Upper lobe of right lung (tissue), 1 donor: ENCODE measurements at places on chromosomes 1 and 21. TPM values are rescaled to one million over a fixed set of nuclear protein-coding genes. Genes with fewer than 3 reads are reported as not detected.

DNA sequence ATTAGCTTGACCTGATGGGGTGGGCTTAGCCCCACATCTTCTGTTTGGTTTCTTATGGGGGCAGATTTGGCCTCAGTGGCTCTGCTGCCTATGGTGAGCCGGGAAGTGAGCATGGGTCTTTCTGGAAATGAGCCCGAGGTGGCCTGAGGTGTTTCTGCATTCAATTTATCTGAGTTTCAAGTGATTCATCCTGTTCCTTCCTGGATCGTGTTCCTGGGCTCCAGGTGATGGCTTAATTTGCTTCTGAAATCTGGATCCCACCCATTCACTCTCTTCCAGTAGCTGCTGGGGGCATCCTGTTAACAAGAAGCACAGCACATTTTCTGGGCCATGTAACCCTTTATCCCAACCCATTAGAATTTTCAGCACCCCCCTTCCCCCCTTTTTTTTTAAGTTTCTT lies 324.6 kb downstream of the CAMTA1 start:
- H3K4me3 ChIP-seq, result no peak overlapping the region
- H3K27ac ChIP-seq, result no peak overlapping the region
- H3K36me3 ChIP-seq, result no peaks in the 10 kb centered on the region
- H3K27me3 ChIP-seq, result peaks cover 12% of the 10 kb centered on the region
- DNase-seq, result no peak

DNA sequence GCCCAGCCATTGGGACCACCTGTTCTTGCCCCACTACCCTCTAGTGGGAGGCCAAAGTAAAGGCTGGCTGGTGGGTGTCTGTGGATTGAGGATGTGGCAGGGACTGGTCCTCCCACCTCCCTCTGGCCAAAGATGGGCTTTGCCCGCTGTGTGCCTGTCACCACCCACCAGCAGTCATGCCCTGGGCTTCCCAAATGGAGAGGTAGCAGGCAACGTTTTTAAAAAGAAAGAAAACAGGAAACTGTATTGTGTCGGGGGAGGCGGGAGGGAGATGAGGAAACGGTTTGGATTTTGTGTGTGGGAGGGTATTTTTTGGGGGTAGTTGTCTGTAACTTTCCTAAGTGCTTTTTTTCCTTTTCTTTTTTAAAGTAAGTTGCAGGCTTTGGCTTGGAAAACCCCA lies 30.1 kb downstream of the SZRD1 start:
- H3K27ac ChIP-seq, result no peak overlapping the region
- no peak overlapping the region for H3K4me3 ChIP-seq
- H3K36me3 ChIP-seq, result peaks cover 55% of the 10 kb centered on the region
- peaks cover 14% of the 10 kb centered on the region for H3K4me1 ChIP-seq
- no peak for DNase-seq

DNA sequence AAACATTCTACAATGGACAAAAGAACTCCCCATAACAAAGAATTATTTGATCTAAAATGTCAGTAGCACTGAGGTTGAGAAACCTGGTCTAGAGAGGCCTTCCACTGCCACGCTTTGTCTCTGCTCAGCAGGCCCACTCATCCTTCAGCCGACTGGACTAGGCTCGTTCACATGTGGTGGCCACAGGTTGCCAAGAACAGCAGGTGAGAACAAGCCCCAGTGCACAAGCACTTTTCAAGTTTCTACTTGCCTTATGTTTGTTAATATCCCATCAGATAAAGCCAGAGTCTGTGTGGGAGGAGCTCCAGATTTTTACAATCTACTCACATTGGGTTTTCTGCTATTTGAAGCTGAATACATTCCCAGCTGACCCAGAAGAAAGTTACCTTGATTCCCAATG lies 9.1 kb upstream of the EFHD2 start:
- H3K27me3 ChIP-seq, result no peaks in the 10 kb centered on the region
- DNase-seq, result no peak
- H3K27ac ChIP-seq, result no peak overlapping the region
- no peaks in the 10 kb centered on the region for H3K36me3 ChIP-seq
- no peaks in the 10 kb centered on the region for H3K4me1 ChIP-seq

Gene PCP4
- total RNA-seq, result 1.0 TPM

- no peaks in the 10 kb centered on the region for H3K27me3 ChIP-seq
- DNase-seq, result no peak
- H3K4me1 ChIP-seq, result peaks cover 5% of the 10 kb centered on the region
- no peak overlapping the region for H3K4me3 ChIP-seq
Measured at GRCh38 chr1:99603699-99604560, 42.0 kb upstream of the PALMD start.

GRCh38 chr1:100724281-100724680 lies 4.7 kb downstream of the VCAM1 start:
- no peak overlapping the region for H3K4me3 ChIP-seq
- no peak for DNase-seq
- no peaks in the 10 kb centered on the region for H3K27me3 ChIP-seq

DNA sequence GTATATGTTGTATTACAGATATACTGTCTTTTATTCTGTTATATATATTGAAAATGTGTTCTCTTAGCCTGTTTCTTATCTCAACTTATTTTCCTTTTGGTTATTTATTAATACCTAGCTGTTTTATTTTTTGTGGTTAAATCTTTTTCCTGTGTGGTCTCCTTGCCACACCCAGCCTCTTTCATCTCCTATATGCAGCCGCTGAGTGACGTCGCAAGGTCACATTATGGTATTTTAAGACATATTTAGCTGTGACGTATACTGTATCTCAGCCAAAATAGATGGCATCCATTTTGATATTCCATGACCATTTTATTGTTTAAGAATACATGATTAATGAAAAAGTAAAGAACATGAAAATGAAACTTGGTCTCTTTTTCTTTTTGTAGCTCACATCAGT lies 29.1 kb downstream of the CENPF start:
- DNase-seq, result no peak
- H3K4me1 ChIP-seq, result no peaks in the 10 kb centered on the region
- H3K27ac ChIP-seq, result no peak overlapping the region
- no peaks in the 10 kb centered on the region for H3K36me3 ChIP-seq
- H3K4me3 ChIP-seq, result no peak overlapping the region

Gene CDC42BPA
- 41.8 TPM for total RNA-seq

GRCh38 chr1:88457197-88457596 lies 226.9 kb upstream of the PKN2 start:
- no peak overlapping the region for H3K27ac ChIP-seq
- H3K4me1 ChIP-seq, result no peaks in the 10 kb centered on the region
- H3K4me3 ChIP-seq, result no peak overlapping the region

DNA sequence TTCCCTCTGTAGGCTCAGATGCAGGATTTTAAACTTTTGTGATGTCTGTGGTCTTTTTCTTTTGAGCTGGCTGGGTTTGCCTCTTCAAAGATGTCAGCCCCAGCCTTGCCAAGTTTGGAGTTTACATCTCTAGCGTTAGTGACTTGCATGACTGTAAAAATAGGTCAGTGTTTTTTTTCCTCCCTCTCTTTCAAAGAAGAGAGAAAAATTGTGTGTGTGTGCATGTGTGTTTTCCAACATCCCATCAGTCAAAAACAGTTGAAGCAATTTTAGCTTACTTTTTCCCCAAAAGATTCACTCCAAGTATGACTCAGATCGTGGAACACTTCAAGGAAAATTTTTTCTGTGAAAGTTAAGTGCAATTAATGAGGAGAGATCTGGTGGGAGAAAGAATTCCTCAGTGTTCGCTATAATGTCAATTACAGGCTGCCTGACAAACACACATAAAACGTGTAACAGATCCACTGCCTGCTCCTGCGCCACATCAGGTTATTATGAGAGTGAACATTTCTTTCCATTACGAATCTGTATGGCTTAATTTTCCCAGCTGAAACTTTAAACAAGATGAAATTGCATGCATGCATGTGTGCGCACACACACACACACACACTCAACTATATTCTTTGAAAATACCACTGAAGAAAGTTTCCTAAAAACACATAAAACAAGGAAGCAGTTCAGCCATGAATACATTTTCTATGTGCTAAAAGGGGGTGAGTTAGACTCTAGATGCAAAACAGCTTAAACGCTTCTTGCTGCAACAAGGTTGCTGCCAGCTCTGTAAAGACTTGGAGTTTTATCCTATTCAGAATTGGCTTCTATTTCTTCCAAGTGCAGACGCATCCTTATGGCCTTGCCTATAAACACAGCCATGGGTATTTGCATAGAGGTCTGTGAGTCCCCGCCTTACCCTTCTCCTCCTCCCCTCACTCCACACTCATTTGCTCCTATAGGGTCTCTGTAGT lies 55.5 kb downstream of the TLR5 start:
- no peak overlapping the region for H3K4me3 ChIP-seq
- no peak overlapping the region for H3K27ac ChIP-seq
- peaks cover 6% of the 10 kb centered on the region for H3K4me1 ChIP-seq
- H3K36me3 ChIP-seq, result no peaks in the 10 kb centered on the region
- H3K27me3 ChIP-seq, result no peaks in the 10 kb centered on the region

DNA sequence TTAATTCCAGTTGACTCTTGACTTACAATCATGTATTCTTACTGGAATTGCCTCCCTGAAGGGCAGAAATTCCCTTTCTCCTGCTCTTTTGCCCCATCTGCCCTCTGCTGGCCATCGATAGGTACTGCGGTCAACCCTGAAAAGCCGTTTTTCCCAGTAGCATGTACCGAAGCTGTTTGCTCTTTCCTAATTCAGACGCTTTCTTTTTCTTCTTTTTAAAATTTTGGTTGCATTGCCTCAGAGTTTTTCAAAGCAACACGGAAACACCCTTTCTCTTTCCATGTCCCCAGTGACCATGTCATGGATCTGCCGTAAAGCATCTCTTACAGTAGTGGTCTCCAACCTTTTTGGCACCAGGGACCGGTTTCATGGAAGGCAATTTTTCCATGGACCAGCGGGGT lies 164.2 kb upstream of the C1orf21 start:
- H3K27ac ChIP-seq, result no peak overlapping the region
- H3K36me3 ChIP-seq, result no peaks in the 10 kb centered on the region
- H3K27me3 ChIP-seq, result no peaks in the 10 kb centered on the region
- no peak for DNase-seq

DNA sequence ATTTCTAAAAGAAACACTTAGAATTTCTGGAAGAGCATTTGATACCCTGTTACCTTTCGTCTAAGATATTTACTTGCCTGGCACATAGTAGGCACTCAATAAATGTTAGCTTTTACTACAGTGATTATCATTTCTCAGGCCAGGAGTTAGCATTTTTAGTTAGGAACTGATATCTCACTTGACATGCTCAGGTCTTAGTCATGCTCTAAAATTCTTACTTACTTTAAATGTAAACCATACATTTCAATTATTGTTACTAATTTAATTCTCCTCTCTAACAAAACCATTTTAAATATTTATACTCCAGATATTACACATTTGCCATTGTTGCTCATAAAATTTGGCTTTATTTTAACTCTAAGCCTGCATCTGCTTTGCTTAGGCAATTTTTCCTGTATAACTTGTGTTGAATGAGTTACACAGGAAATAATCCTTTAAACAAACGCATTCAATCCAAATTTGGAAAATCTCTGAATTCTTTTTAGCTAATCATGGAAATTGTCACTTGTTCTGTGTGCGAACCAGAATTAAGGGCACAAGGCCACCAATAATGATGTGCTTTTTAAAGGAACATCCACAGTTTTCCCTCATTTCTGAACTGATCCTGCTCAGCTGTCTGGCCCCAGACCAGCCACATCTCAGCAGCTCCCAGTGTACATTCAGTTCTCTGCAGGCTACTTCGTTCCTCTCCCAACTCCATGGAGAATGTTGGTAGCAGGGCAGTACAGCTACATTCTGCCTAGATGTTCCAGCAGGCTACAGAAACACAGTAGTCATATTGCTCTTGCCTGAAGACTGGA lies 15.6 kb downstream of the NIBAN1 start:
- peaks cover 16% of the 10 kb centered on the region for H3K4me1 ChIP-seq
- no peaks in the 10 kb centered on the region for H3K27me3 ChIP-seq
- H3K4me3 ChIP-seq, result no peak overlapping the region
- H3K27ac ChIP-seq, result no peak overlapping the region

Gene GNG4
- total RNA-seq, result not detected

DNA sequence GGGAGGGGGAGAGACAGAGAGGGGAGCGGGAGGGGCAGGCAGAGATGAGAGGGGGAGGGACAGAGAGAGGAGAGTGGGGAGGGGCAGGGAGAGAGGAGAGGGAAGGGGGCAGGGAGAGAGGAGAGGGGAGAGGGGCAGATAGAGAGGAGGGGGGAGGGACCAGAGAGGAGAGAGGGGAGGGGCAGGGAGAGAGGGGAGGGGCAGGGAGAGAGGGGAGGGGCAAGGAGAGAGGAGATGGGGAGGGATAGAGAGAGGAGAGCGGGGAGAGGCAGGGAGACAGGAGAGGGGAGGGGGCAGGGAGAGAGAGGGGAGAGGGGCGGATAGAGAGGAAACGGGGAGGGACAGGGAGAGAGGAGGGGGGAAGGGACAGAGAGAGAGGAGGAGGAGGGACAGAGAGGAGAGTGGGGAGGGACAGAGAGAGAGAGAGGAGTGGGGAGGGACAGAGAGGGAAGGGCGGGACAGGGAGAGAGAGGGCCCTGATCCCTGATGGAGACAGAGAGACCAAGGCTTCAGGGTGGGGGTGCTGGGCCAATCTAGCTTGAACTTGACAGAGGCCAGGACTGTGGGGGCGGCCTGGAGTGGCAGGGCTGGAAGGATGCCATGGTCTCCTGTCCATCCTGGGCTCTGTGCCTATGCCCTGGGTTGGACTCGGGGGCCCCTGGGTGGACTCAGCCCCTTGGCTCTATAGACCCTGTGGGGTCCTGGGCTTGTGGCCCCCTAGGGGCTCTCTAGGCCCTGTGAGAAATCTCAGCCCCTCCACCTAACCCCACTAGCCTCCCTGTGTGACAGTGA lies 43.6 kb downstream of the DMRTB1 start:
- no peaks in the 10 kb centered on the region for H3K4me1 ChIP-seq
- DNase-seq, result no peak
- H3K4me3 ChIP-seq, result no peak overlapping the region
- peaks cover 25% of the 10 kb centered on the region for H3K27me3 ChIP-seq

Gene SUCO
- total RNA-seq, result 34.1 TPM

DNA sequence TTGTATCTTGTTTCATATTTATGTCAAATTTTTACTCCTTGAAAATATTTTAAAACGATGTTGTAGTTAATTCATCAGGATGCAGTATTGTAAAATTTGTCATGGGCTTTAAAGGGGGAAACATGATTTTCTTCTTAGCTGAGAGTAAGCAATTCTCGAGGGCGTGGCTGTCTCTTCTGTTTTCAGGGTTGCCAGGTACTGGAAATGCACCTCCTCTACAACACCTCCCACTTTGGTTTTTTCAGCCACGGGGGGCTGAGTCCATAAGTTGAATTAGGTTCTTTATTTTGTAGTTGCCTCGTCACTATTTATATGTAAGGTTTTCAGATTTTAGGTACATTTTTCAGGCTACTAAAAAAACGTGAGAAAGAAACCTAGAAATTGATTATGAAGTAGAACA lies 64.0 kb downstream of the PRDM2 start:
- H3K27me3 ChIP-seq, result no peaks in the 10 kb centered on the region
- H3K4me3 ChIP-seq, result no peak overlapping the region
- no peak for DNase-seq
- H3K4me1 ChIP-seq, result peaks cover 51% of the 10 kb centered on the region

DNA sequence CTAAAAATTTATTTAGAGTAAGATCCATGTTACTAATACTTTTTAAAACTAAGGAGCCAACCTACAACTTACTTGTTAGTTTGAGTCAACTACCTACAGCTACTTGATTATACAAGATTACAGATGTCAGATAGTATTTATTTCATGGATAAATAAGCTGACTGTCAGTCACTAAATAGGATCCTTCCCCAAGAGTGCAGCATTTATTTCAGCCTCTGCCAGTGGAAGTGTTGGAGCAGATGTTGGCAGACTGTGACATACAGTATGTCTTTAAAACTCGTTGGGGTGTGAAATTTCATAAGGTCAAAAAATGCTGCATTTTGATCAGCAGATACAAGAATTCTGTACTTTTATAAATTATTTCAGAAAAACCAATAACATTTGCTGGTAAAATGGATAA lies 156.2 kb downstream of the AKT3 start:
- H3K27me3 ChIP-seq, result no peaks in the 10 kb centered on the region
- peaks cover 4% of the 10 kb centered on the region for H3K36me3 ChIP-seq
- no peak overlapping the region for H3K4me3 ChIP-seq
- no peak for DNase-seq
- no peaks in the 10 kb centered on the region for H3K4me1 ChIP-seq
